Breast epithelium (tissue), 4 donors: ENCODE measurements at places on chromosomes 1 and 21. TPM values are rescaled to one million over a fixed set of nuclear protein-coding genes. Genes with fewer than 3 reads are reported as not detected.

CD244 gene
- total RNA-seq: 1.6 TPM

DNA sequence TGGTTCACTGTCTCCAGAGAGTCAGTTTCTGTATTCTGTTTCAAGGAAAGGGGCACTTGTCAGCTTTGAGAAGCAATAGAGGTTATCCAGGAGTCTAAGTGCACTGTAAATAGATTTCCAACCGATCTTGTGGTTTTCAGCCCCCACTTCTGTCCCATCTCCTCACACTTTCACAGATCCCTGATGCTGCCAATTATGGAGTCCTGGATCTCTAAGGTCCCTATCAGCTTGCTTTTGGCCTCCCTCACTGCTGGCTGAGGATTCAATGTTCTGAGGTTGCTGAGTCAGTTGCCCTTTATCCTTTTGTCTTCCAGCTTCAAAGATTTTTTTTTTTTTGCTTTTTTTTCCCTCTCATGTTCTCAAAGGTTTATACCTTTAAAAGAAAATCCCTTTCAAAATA, 98.4 kb downstream of the DIRAS3 start:
- H3K27ac ChIP-seq: no peak overlapping the region
- no peak overlapping the region for H3K4me3 ChIP-seq
- H3K36me3 ChIP-seq: no peaks in the 10 kb centered on the region

CHRNB2 gene
- 0.16 TPM for total RNA-seq

CTNNBIP1 gene
- total RNA-seq: 37.9 TPM

GRCh38 chr1:62978741-62979140, 194.8 kb downstream of the ATG4C start:
- DNase-seq: no peak
- H3K4me3 ChIP-seq: no peak overlapping the region
- H3K36me3 ChIP-seq: no peaks in the 10 kb centered on the region
- H3K27me3 ChIP-seq: no peaks in the 10 kb centered on the region
- H3K4me1 ChIP-seq: no peaks in the 10 kb centered on the region
- H3K27ac ChIP-seq: no peak overlapping the region

DCST1 gene
- total RNA-seq: 0.16 TPM

DNA sequence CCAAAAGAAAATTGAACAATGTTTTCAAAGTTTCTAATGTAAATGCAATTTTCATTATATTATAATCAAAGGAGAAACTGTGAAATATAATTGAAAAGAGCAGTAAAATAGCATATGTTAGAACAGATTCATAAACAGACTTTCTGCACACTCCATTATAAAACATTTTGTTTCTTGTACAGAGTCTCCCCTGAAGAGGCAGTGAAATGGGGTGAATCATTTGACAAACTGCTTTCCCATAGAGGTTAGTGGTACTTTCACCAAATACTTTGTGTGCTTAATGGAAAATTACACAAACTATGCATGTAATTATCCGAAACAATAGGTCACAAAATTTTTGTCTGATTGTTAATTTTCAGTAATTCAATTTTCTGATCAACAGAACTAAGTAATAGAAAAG, 1.9 kb downstream of the RGS18 start:
- H3K36me3 ChIP-seq: no peaks in the 10 kb centered on the region
- no peaks in the 10 kb centered on the region for H3K27me3 ChIP-seq
- H3K4me1 ChIP-seq: no peaks in the 10 kb centered on the region
- H3K4me3 ChIP-seq: no peak overlapping the region
- H3K27ac ChIP-seq: no peak overlapping the region

HUNK gene
- 1.3 TPM for total RNA-seq

GRCh38 chr1:61079898-61080336, 2.4 kb upstream of the NFIA start:
- DNase-seq: peak; percentile 84
- peaks cover 14% of the 10 kb centered on the region for H3K4me1 ChIP-seq
- no peaks in the 10 kb centered on the region for H3K36me3 ChIP-seq
- peak overlapping the region; percentile 91 for H3K4me3 ChIP-seq

CACNA1S gene
- total RNA-seq: not detected

DNA sequence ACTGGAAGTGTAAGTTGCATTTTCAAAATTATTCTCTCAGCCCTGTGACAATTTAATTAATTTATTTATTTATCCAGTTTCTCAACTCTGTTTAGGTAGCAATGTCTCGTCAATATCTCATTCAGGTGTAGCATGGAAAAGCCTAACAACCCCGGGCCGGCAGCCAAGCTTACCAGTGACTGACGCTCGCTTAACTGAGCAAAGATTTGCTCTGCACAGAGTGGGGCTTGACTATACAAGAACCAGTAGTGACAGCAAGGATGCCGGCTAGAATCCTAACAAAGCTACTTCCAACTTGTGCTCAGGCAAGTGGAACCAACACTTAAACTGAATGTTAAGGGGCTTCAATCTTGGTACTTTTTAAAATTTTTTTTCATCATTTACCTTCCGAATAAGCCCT, 80.9 kb upstream of the ESRRG start:
- H3K4me1 ChIP-seq: no peaks in the 10 kb centered on the region
- no peaks in the 10 kb centered on the region for H3K27me3 ChIP-seq
- H3K36me3 ChIP-seq: no peaks in the 10 kb centered on the region
- DNase-seq: no peak
- H3K27ac ChIP-seq: no peak overlapping the region

GRCh38 chr1:160621633-160622413, 25.0 kb downstream of the SLAMF1 start:
- DNase-seq: no peak
- no peak overlapping the region for H3K27ac ChIP-seq
- no peaks in the 10 kb centered on the region for H3K36me3 ChIP-seq
- no peak overlapping the region for H3K4me3 ChIP-seq

ZNF670 gene
- total RNA-seq: 4.9 TPM

GRCh38 chr1:39852214-39852791, 31.0 kb downstream of the TRIT1 start:
- H3K27me3 ChIP-seq: no peaks in the 10 kb centered on the region
- no peaks in the 10 kb centered on the region for H3K4me1 ChIP-seq
- H3K36me3 ChIP-seq: no peaks in the 10 kb centered on the region
- H3K27ac ChIP-seq: peak overlapping the region; percentile 56
- no peak for DNase-seq
- H3K4me3 ChIP-seq: no peak overlapping the region

BGLAP gene
- 0.98 TPM for total RNA-seq

DNA sequence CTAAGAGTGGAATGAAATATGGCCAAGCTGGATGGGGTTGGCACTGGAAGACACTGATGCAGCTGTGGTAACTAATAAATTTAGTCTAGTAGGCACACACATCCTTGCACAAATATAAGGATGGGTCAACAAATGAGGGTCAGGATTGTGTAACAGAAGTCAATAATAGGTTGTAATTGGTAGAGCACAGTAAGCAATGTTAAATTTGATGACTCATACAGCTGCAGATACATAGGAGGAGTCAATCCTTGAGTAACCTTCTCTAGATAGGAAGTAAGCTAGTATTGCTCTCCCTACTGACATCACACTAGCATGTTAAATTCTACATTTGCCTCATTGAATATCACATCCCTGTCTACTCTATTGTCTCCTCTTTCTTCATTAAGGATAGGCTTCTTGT, 332.1 kb downstream of the PTPRC start:
- H3K27me3 ChIP-seq: no peaks in the 10 kb centered on the region
- H3K4me3 ChIP-seq: no peak overlapping the region
- DNase-seq: no peak
- no peaks in the 10 kb centered on the region for H3K4me1 ChIP-seq

GRCh38 chr21:27713154-27714109, 746.5 kb upstream of the ADAMTS5 start:
- H3K27ac ChIP-seq: no peak overlapping the region
- no peak overlapping the region for H3K4me3 ChIP-seq

TPTE gene
- not detected for total RNA-seq

DDR2 gene
- total RNA-seq: 47.2 TPM
